ENCODE measurements at places on chromosomes 2 and 18.

DNA sequence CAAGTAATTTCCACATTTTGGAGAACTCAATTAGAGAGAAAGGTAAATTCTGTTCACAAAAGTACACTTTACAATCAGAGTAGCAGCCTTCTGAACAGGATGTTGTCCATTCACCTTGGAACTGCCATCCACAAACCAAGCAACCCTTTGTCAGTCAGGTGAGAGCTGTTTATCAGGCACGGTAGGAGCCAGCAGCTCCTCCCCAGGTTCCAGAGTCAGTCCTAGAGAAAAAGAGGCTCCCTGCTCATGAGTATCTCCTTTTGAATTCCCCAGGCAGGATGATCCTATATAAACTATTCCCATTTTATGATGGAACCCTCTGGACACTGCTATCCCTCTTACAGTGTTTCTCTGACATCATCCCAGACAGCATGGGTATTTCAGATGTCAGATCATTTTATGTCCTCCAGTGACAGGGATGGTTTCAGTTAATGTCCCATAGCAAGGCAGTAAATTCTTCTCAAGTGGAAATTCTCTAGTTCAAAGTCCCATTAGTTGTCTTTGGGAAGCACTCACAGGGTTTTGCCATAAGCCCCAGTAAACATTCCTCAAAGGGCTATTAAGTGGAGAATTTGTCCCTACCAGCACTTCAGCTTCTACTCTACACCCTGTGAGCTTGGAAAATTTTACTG lies 34.5 kb upstream of the CSRNP3 start:
- no peak for DNase-seq

DNA sequence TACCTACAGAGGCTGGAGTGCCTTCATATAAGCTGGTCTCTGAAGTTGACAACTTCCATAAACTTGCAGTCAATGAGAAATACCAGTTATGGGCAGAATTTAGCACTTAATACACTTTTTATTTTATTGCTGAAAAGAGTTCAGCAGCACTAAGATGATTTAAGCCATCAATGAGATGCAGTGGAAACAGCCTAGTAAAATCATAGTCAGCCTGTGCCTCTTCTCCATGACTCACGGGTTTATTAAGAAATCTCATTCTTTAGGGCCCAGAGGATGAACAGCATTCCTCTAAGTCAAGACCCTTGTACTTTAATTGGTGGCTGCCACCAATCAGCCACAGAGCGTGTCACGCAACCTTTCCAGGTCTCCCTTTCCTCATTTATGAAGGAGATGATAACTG lies 1357.9 kb upstream of the CELF4 start:
- DNase-seq: no peak

DNA sequence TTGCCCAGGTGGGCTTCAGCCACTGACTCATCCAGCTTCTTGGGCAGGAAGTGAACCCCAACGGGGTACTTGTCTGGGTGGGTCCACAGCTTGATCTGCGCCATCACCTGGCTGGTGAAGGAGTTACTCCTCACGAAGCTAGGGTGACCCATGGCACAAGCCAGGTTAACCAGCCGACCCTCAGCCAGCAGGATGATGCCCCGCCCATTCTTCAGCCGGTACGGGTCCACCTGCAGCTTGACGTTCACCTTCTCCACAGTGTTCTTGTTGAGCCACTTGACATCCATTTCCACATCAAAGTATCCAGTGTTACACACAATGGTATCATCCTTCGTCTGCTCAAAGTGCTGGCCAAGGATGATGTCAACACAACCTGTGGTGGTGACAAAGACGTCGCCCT lies 121.3 kb upstream of the NXPH2 start:
- DNase-seq: no peak

- DNase-seq: no peak
These were observed 419.8 kb upstream of the TRIB2 start for GRCh38 chr2:12296915-12297314.

Measured in CD4-positive, alpha-beta T cell treated with Interleukin-1 beta for 1 hour (primary cell).